ENCODE measurements at places on chromosomes 3 and 15. TPM values are rescaled to one million over a fixed set of nuclear protein-coding genes. Genes with fewer than 3 reads are reported as not detected.

GRCh38 chr3:134334231-134334900 is 39.9 kb downstream of the AMOTL2 start:
- H3K4me1 ChIP-seq, result peaks cover 54% of the 10 kb centered on the region
- peak overlapping the region; percentile 37 for H3K27ac ChIP-seq
- no peaks in the 10 kb centered on the region for H3K27me3 ChIP-seq
- no peaks in the 10 kb centered on the region for H3K36me3 ChIP-seq
- no peak overlapping the region for H3K4me3 ChIP-seq

PRSS50 gene
- 3.1 TPM for polyA plus RNA-seq

DPP8 gene
- 35.0 TPM for polyA plus RNA-seq

DNA sequence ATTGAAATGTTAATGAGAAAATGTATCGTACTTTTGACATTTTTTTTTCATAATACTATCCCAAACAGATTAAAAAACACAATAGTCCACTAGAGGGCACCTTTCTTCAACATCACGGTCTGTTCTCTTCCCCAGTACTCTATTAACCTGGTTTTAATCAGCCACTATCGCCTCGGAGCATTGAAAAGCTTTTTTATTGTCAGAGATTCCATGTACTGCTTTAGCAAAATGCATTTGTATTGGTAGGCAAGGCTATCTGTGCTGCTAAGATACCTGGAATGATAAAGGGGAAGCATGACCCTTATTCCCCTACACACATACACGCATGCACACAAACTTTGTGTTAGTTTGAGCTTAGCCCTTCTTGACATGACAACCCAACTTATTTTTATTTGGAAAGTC is 160.1 kb upstream of the IL12A start:
- no peak overlapping the region for H3K4me3 ChIP-seq
- H3K36me3 ChIP-seq, result no peaks in the 10 kb centered on the region
- peaks cover 9% of the 10 kb centered on the region for H3K4me1 ChIP-seq
- no peaks in the 10 kb centered on the region for H3K27me3 ChIP-seq
- no peak overlapping the region for H3K27ac ChIP-seq
- DNase-seq, result peak; percentile 38

DNA sequence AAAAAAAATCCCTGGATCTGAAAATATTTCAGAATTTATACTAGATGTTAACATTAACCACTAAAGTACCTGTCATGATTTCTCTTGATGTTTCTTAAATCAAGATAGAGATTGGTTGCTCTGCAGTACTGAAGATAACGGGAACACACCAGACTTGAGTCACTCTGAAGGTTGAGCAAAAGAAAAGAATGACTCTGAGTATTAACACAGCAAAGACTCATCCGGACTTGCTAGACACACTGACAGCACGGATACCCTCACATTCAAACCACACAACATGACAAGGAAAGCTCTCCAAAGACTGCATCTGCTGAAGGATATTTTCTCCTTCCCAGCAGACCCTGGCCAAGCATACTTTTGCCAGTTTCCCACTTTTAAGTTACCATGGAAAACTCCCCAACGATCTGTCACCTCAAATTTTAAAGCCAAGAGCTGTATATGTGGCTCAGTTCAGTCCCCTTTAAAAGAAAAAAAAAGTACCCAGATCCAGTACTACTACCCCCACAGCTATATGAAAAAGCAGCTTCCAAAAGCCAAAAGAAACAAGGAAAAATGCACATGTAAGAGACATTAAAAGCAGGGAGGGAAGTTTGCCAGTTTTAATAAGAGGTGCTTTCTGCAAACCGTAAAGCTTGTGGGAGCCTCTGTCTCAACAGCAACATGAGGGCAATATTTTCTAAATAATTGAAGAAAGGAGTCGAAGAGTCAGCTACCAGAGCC is 8.3 kb downstream of the EOGT start:
- DNase-seq, result no peak
- H3K36me3 ChIP-seq, result peaks cover 10% of the 10 kb centered on the region
- H3K4me1 ChIP-seq, result no peaks in the 10 kb centered on the region
- H3K27ac ChIP-seq, result no peak overlapping the region
- no peaks in the 10 kb centered on the region for H3K27me3 ChIP-seq

- no peaks in the 10 kb centered on the region for H3K36me3 ChIP-seq
- H3K27ac ChIP-seq, result no peak overlapping the region
- no peak overlapping the region for H3K4me3 ChIP-seq
- no peaks in the 10 kb centered on the region for H3K27me3 ChIP-seq
Observed at GRCh38 chr3:106022913-106023312, 154.1 kb upstream of the CBLB start.

SLC27A2 gene
- 29.6 TPM for polyA plus RNA-seq

DNA sequence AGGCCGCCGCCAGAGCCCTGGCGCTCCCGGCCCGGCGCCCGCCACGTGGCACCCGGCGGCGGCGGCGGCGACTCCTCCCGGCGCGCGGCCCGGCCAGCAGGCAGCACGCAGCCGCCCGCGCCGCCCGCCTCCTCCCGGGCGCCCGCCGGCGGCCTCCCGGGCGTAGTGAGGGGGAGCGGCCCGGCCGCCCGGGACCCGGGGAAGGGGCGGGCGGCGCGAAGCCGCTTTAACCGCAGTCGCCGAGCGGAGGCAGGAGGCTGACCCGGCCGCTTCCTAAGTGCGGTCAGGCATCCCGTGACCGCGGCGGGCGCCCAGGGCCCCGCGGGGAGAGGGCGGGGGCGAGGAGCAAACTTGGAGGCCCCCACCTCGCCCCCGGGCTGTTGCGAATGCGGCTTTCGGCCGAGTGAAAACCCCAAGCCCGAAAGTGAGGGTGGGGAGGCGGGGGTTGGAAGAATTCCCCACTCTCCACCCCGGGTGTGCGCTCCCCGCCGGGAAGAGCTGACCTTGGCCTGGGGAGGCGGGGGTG is 1.7 kb upstream of the HES1 start:
- peak overlapping the region; percentile 92 for H3K4me3 ChIP-seq
- peaks cover 51% of the 10 kb centered on the region for H3K4me1 ChIP-seq
- no peak for DNase-seq
- H3K27me3 ChIP-seq, result no peaks in the 10 kb centered on the region
- H3K27ac ChIP-seq, result peak overlapping the region; percentile 96

ARID3B gene
- polyA plus RNA-seq, result 13.1 TPM

SLC51A gene
- 29.6 TPM for polyA plus RNA-seq

IQCF5 gene
- polyA plus RNA-seq, result not detected

FSIP1 gene
- polyA plus RNA-seq, result 0.78 TPM

DNA sequence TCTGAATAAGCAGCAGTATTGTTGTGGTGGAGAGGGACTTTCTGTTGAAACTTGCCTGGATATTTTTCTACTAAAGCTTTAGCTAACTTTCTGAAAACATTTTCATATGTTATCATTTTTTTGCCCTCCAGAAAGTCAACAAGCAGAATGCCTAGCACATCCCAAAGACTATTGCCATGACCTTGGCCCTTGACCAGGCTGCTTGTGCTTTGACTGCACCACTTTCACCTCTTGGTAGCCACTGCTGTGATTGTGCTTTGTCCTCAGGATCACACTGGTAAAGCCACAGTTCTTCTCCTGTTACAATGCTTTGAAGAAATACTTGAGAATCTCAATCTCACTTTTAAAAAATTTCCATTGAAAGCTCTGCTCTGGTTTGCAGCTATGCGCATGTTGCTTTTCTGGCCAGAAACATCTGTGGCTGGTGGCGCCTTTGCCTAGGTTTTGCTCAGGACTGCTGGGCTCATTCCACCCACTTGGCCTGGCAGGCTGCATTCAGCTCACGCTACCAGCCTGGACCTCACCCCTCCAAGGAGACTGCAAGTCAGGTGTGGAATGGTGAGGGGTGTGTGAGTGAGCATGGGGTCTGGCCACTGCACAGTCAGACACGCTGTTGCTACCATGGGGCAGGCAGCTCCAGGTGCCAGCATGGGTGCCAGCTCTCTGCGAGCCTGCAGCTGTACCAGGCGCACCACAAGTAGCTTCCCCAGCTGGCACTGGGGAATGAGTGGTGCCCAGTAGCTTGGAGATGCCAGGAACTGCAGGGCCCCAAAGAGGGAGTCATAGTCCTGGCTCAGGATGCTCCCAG is 89.8 kb upstream of the TNFSF10 start:
- H3K36me3 ChIP-seq, result no peaks in the 10 kb centered on the region
- H3K4me3 ChIP-seq, result no peak overlapping the region
- no peak overlapping the region for H3K27ac ChIP-seq

DNA sequence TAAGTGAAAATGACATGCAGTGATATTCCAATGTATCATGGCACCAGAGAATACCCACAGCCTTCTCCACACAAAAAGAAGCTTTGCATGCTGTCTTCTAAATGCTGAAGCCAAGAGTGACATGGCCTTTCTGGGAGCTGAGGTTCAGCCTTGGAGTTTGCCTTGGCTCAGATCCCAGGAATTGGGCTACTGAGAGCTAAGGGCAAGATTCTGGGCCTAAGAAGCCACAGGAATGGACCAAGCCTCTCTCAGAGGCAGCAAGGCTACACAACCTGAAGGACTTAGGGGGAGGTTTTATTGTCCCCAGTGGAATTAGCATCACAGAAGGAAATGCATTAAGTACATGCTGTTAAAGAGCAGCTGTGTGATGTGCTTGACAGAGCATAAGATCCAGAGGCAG is 1078.5 kb downstream of the TUSC7 start:
- no peak overlapping the region for H3K4me3 ChIP-seq
- no peak overlapping the region for H3K27ac ChIP-seq
- no peaks in the 10 kb centered on the region for H3K36me3 ChIP-seq
- no peak for DNase-seq
- no peaks in the 10 kb centered on the region for H3K4me1 ChIP-seq

GRCh38 chr3:9091486-9092235 is 128.4 kb upstream of the RAD18 start:
- no peak for DNase-seq
- no peaks in the 10 kb centered on the region for H3K27me3 ChIP-seq
- H3K4me1 ChIP-seq, result no peaks in the 10 kb centered on the region
- H3K27ac ChIP-seq, result no peak overlapping the region

DNA sequence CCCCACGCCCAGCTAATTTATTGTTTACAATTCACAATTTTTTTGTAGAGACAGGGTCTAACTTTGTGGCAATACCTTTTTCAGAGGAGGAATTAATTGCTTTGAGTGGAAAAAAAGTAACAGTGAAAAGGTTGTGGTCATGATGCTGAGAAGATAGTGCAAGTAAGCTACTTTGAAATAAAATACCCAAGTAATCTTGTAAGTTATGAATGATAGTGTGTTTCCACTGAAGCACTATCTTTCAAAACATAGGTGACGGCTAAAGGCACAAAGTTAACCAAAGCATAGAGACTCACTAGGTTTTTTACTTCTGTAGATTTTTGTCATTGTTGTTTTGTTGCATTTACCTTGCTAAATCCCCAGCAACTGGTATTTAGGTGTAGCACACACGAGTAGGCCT is 101.2 kb upstream of the C15orf61 start:
- H3K4me3 ChIP-seq, result no peak overlapping the region
- no peaks in the 10 kb centered on the region for H3K27me3 ChIP-seq
- H3K4me1 ChIP-seq, result no peaks in the 10 kb centered on the region
- DNase-seq, result no peak

- peak; percentile 41 for DNase-seq
- H3K27ac ChIP-seq, result no peak overlapping the region
- H3K4me1 ChIP-seq, result no peaks in the 10 kb centered on the region
- no peaks in the 10 kb centered on the region for H3K27me3 ChIP-seq
- no peaks in the 10 kb centered on the region for H3K36me3 ChIP-seq
Observed at GRCh38 chr3:85360742-85361387, 402.1 kb downstream of the CADM2 start.

- no peaks in the 10 kb centered on the region for H3K36me3 ChIP-seq
- no peak overlapping the region for H3K4me3 ChIP-seq
- H3K27me3 ChIP-seq, result no peaks in the 10 kb centered on the region
- peak; percentile 48 for DNase-seq
- no peaks in the 10 kb centered on the region for H3K4me1 ChIP-seq
Observed at GRCh38 chr3:108437439-108437838, 73.0 kb downstream of the MYH15 start.

MINDY2 gene
- 12.3 TPM for polyA plus RNA-seq

- DNase-seq, result no peak
- H3K4me1 ChIP-seq, result peaks cover 16% of the 10 kb centered on the region
- no peak overlapping the region for H3K4me3 ChIP-seq
- peaks cover 5% of the 10 kb centered on the region for H3K36me3 ChIP-seq
Observed at GRCh38 chr3:43726521-43726920, 35.8 kb downstream of the ABHD5 start.

TERC gene
- 1.1 TPM for polyA plus RNA-seq
